ENCODE measurements at places on chromosomes 13 and 19.
A peak's percentile ranks its signal among the peaks of the same experiment; 100 is the strongest.

DNA sequence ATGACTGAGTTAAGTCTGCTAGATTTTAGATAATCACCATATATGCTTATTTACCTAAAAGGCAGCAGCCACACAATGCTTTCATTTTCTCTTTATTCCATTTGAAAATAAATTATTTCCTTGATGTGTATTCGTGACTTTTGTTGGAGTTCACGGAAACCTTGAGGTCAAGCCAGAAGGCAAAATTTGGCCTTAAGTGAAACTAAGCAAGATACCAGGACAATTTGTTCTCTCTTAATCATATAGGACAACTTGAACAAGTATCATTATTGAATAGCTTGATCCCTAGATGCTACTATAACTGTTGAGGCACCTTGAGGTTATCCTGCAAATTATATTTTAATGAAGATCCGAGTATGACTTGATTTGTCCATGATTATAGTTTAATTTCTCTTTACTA is 429.2 kb upstream of the DACH1 start:
- no peak for DNase-seq

GRCh38 chr19:33005440-33005839 is 33.4 kb downstream of the FAAP24 start:
- DNase-seq: no peak

DNA sequence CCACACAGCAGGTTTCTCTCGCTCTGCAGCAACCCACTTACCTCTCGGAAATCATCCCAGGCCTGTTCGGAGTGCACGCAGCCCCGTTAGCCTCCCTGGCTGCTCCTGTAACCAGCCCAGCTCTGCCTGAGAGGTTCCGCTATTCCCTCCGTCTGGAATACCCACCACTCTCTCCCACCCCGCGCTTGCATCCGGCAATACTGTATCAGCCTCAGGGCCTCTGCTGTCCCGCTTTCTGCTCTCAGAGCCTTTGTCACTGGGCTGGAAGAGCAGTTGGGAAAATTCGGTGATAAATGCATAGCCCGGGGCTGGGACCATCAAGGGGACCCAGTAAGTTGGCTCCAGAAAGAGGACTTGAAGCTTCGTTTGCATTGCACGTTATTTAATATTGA is 759 bp upstream of the TLE6 start:
- DNase-seq: no peak

GRCh38 chr13:39379667-39380655 is 223.0 kb downstream of the LHFPL6 start:
- DNase-seq: no peak

DNA sequence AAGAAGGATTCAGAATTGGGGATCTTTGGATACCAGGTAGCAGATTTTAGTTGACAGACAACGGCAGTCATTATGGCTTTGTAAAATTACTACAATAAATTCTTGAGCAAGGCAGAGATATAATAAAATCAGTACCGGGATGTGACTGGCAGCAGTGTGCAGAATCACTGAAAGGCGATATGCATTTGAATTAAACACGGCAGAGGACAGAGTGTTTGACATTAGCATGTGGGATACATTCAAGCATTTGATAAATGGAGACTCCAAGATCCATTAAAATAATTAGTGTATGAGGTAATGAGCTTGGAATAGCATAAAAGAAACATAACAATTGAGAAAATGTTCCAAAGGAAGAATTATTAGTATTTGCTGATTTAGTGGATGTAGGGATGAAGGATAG is 36.8 kb downstream of the LCP1 start:
- DNase-seq: no peak

DNA sequence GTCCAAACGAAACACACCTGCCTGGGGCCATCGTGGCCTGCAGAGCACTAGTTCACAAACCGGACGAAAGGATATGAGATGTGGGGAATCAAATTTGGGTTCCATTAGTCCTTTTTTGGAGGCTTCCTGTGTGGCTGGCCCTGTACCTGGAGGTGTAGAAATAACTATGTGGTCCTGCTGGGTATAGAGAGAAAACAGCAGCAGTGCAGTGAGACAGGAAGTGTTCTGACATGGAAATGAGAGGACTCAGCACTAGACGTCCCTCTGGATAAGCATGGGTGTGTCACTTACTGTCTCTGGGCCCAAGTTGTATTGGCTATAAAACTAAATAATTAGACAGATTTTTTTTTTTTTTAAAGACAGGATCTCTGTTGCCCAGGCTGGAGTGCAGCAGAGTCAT is 12.3 kb downstream of the KDELR1 start:
- DNase-seq: no peak

DNA sequence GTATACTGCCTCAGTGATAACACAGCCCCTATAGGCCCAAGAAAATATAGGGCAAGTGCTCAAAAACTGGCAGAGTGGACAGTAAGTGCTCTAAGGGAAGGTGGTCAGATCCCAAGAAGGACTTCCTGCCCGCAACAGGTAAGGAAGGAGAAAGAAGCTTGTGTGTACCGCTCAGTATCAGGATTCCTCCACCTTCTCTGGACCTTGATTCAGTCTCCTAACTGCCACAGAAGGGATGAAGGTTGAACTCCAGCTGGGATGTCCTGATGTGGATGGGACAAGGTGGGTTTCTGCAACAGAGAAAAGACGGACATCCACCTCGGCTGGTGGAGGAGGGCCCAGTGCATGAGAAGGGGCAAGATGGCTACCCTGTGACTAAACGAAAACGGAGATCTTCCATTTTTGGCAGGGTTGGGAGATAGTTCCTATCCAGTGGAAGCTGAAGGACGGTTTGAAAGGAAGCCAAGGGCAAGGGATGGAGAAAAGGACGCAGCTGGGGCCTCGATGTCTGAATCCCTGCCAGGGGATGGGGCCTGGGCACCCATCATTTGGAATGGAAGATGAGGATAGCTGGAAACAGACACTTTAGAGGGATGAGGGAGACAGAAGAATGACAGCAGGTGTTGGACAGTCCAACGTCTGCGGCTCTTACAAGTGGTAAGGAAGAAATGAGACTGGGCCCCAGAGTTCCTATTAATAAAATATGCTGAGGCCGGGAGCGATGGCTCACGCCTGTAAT is 1.3 kb upstream of the ATF5 start:
- DNase-seq: no peak

- no peak for DNase-seq
Observed at GRCh38 chr13:98536729-98537128, 40.2 kb downstream of the STK24 start.

DNA sequence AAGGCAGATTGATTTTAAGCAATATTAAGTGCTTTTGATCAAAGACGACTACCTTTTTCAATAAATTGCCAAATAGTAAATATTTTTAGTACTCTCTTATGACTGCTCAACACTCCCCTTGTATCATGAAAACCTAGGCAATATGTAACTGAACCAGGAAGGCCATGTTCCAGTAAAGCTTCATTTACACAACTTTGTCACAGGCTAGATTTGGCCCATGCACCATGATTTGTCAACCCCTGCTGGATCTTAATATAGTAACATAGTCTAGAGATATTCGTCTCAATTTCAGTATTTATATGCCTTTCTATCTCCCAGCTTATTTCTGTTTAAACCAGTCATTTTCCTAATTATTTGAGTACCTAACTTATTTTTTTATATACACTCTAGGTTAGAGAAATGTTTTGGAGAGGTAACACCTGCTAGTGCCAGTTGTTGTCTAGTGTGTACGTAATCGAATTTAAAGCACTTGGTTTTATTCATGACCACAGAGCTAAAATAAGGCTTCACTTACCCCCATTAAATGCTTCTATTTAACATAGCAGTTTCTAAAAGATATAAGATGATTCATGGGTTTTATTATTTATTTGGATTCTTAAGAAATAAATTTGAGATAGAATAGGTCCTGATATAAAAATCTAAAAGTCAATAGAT is 21.0 kb downstream of the TPP2 start:
- no peak for DNase-seq

- no peak for DNase-seq
Observed at GRCh38 chr19:32406161-32407003, 812 bp downstream of the DPY19L3 start.

GRCh38 chr19:46915386-46915785 is 54.6 kb downstream of the ARHGAP35 start:
- DNase-seq: no peak

GRCh38 chr13:100339411-100339940 is 249.1 kb downstream of the GGACT start:
- DNase-seq: no peak

DNA sequence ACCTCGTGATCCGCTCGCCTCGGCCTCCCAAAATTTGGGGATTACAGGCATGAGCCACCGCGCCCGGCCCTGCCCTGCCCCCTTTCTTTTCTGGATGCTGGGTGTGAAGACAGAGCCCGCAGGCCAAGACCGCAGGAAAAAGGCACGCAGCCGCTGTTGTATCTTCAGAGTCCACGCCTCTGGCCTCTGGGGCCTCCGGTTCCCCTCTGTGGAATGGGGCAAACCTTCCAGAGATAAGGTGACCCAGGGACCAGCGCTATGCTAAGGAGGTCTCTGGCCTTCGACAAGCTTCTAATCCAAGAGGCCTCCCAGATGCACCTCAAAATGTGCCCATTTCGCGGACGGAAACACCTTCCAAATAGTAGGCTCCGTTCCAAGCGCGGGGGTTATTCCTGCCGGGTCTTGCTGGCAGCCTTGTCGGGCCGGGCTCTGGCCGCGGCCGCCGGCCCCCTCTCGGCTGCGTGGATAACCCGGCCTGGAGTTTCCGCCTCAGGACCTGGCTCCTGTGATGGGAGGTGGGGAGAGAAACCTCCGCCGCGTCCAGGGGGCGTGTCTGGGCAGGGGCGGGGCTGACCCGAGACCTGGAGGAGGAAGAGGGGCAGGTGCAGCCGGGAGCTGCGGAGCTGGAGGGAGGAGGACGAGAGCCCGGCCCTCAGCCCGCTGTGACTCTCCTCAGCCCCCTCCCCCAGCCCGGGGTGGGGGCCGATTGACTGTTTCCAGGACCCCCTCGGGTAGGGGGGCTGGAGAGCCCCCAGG is 13.1 kb downstream of the TJP3 start:
- DNase-seq: no peak

DNA sequence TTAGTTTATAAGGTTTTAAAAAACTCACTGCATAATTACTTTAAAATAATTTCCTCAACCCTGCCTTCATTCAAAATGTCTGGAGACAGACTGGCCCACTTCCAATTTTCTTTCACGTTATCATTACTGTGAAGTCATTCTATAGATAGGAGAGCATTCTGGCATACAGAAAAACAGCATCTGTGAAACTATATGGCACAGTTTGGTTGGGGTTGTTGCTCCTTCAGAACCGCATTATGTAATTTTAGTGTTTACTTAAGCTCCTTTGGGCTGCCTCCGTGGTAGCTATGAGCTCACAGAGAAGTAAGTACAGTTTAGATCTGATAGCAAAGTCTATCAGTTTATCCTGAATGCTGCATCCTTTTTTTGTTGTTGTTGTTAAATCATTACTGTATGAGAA is 104.3 kb downstream of the KCNRG start:
- DNase-seq: no peak

- no peak for DNase-seq
Observed at GRCh38 chr13:55229906-55230569, 1910.7 kb upstream of the PRR20A start.

- DNase-seq: peak; percentile 22
Observed at GRCh38 chr13:75415694-75416093, 66.3 kb downstream of the TBC1D4 start.

GRCh38 chr13:44837250-44837649 is 152.0 kb downstream of the NUFIP1 start:
- no peak for DNase-seq

GRCh38 chr19:16978156-16978555 is 48.5 kb downstream of the CPAMD8 start:
- no peak for DNase-seq

DNA sequence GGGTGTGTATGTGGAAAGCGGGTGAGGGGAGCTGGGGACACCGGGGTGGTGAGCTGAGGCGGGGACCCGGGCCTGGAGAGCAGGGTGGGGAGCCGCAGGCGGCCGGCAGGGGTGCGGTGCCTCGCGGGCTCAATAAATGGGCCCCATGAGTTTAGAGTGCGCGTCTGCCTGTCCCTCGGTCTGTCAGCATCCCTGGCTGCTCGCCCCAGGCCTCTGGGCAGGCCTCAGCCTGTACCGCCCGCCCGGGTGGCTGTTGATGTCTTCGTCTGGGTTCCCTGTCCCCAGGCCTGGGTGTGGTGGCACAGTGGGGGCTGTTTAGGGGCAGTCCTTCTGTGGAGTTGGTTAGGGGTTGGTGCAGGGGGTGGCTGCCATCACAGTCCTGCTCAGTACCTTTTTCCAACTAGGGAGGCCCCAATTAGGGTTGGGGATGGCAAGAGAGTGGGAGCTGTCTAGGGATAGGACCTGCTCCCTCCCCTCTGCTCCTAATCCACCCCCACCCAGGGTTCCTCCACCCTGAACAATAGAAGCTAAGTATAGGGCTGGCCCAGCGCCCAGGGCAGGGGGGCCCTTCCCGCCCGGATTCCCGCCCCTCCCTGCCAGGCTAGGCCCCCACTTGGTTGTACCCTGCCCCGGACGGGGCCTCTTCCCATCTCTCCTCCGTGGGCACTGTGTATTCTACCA is 12.2 kb downstream of the CIC start:
- DNase-seq: no peak

DNA sequence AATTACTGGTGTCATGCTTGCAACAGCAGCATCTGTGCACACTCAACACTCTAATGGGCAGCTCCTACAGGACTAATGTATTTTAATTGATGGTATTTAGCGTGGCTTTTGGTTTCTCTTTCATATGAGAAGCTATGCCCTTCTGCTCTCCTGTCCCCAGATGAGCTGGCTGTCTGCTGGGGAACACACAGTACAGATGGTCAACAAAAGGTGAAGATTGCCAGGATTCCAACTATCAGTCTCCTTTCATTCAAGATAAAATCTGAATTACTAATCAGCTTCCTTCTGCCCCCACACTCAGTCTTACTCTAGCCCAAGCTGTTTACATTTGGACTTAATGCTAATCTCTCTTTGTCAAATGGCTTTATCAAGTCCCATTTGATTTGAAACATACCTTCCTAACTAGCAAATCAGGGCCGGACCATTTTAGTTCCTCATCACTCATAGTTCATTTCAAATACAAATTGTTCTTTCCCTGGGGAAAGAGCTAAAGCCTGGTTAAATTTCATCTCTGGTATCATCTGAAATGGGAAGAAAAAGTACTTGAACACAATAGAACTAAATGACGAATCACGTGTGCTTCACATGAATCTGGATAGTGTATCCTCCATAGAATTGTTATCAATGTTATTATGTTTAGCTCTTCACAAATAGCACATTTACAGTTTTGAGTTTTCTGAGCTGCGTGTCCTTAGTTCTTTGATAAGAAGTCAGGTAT is 988.0 kb downstream of the PCDH17 start:
- no peak for DNase-seq

GRCh38 chr19:20334760-20335159 is 167.7 kb downstream of the ZNF486 start:
- no peak for DNase-seq

GRCh38 chr19:19306191-19306590 is 14.1 kb downstream of the SUGP1 start:
- no peak for DNase-seq

- DNase-seq: no peak
Observed at GRCh38 chr13:48709213-48709612, 55.5 kb downstream of the CYSLTR2 start.

- DNase-seq: no peak
Observed at GRCh38 chr13:94272038-94272437, 207.4 kb downstream of the DCT start.

- no peak for DNase-seq
Observed at GRCh38 chr13:108345016-108345415, 75.5 kb downstream of the TNFSF13B start.
